Esophagus mucosa (tissue), 1 donor: ENCODE measurements at places on chromosomes 11 and 22.
A peak's percentile ranks its signal among the peaks of the same experiment; 100 is the strongest.

GRCh38 chr11:94747601-94748041 lies 20.5 kb upstream of the AMOTL1 start:
- ATAC-seq, result peak; percentile 81

DNA sequence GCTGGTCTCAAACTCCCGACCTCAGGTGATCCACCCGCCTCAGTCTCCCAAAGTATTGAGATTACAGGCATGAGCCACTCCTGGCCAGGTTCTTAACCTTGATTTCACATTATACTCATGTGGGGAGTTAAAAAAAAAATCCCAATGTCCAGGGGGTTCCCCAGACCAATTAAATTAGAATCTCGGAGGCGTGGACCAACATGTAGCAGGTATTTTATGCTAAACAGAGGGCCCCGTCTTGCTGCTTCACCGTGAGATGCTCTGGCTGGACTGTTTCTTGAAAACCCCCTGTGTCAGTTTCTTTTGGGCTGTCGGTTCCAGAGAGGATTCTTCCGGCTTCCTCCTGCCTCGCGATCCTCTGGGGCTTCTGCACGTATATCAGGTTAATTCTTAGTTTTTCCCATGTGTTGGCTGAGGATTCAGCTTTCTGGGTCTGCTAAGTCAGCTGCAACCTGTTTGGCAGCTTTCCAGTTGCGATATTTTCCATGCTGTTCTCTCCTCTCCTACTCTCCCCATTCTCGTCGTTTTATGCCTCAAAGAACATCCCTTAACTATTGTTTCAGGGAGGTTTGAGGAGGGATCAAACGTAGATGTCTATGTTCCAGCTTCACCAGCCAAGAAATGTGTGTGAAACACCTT lies 50.6 kb upstream of the ACCSL start:
- no peak for ATAC-seq

- ATAC-seq, result peak; percentile 57
Observed at GRCh38 chr22:24433828-24434470, 6.5 kb downstream of the ADORA2A start.

DNA sequence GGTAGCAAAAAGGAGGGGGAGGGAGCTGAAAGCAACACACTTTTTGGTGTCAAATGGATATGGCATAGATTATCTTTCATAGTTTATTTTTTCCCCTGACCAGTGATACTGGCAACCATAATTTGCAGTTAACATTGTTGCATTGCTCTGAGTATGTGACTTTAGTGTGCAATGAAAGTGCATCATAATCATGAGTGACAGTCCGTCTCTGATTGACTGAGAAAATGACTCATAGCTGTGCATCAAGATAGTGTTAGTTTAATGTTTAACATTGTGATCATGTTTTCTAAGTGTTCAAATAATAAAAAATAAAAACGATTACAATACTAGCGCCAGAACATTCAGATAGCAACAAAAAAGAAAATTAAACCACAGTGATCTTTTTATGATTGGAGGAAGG lies 952.4 kb upstream of the TENM4 start:
- ATAC-seq, result no peak

- no peak for ATAC-seq
Observed at GRCh38 chr11:44627165-44627789, 61.8 kb downstream of the CD82 start.

GRCh38 chr22:47575291-47575690 lies 812.8 kb downstream of the TBC1D22A start:
- no peak for ATAC-seq

DNA sequence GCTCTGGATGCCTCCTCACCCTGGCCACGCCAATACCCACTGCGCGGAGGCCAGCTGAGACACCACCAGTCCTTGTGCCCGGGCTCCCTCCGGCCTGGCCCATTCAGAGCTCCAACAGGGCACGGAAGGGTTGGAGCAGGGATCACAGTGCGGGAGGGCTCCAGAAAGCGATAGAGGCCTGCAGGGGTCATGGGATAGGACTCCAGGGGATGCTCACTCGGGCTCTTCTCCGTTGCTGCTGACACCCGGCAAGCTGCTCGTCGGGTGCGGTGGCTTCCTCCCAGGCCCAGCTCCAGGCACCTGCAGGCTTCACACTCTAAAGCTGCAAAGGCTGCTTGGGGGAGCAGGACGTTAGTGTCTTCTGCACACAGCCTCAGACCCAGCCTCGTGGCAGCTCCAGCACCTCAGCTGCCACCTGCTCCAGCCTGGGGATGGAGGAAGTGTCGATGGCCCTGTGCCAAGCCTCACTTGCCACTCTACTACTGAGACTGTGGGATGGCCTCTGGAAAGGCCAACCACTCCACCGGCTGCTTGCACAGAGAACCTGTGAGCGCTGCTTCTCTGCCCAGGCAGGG lies 10.6 kb downstream of the WNT7B start:
- no peak for ATAC-seq

DNA sequence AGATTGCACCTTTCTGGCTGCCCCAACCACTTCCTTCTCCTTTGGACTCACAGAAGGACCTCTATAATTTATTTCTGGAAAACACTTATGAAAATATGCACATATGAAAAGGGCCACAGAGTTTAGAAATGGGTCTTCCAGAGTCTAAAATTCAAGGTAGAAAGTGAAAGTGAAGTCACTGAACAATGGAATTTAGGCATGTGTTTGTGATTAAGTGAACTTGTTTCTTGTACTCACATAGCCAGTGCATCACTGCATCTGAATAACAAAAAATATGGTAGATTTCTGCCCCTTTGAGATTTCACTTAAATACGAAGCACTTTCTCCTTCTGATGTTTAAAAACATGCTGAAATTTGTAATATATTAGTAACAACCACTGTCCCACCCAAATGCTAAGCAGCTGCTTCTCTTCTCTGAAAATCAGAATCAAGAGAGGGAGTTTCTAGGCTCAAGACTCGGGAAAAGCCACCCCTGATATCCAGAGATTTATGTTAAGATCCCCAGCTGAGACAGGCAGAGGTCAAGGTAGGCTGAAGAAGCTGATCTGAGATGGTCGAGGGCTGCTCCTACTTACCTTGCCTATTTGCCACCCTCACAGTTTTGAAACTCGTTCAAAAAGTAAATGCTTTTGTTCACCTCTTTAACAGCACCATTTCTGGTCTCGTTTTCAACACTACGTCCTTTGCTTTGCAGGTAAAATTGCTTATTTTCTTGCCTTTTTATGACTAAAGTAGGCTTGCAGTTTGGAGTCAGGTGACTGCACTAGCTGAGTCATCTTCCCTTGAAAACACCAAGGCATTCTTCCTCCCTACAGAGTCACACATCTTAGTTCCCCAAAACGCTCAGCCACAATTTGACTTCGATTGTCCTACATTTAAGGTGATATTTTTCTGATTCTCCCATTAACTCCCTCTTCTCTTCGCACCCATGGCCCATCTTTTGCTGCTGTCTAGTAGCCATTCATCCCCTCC lies at the start of gene XKR3:
Gene XKR3, minus strand, starts transcription at position 696 of the 972 bp plus-strand sequence. CDS start 17,338 bp downstream, outside the sequence.
- ATAC-seq, result no peak

GRCh38 chr11:110903378-110903777 lies 191.1 kb upstream of the ARHGAP20 start:
- ATAC-seq, result no peak

DNA sequence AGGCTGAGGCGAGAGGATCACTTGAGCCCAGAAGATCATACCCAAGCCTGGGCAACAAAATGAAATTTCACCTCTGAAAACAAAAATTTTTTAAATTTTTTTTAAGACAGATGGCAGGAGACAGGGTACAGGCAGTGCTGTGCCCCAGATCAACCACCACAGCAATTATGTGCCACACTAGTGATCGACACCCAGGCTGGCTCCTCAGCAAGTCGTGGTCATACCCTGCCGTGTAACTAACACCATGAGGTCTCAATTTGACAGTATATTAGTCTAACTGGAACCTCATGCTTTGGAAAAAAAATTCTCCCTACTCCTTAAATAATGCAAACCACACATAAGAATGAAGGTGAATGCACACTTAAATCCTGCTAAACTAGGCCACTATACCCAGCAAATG lies 8.3 kb downstream of the SF3A1 start:
- ATAC-seq, result no peak

DNA sequence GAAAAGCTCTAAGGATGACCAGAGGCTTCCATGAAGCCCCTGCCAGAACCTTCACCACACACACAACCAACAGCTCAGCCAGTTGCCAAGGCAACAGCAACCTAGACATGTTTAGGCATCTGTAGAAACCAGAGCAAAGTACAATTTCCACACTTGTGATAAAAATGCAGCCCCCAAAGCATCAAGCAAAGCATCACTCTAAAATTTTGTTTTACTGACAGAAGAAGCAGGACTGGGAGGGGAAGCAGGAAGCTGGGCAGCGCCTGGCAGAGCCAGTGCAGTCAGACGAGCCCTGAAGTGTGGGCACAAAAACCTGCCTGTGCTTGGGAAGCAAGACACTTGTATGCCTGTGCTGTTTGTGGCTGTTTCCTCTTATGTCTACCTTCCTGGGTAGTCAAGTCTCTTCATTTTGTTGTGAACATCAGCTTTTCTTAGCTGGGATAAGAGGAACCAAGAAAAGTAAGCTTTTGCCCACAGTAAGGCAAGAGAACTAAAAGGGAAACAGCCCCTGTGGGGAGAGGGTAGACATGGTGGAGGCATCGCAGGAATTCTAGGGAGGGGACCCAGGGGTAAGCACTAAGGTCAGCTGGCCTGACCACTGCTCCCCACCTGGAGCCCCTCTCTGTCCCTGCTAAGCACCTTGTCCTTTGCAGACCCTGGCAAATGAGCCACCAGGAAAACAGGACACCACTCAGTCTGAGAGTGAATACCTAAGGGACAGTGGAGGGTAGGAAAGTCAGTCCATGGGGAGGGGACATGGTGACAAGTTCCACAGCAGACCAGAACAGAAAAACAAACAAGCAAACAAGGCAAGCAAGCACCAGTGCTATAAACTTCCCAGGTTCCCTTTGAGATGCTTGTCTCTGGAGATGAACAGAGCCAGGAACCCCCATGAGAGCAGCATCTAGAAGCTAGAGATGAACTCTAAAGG lies 13.4 kb downstream of the PACSIN2 start:
- ATAC-seq, result no peak

GRCh38 chr11:129739339-129739738 lies 76.3 kb upstream of the TMEM45B start:
- ATAC-seq, result no peak

- no peak for ATAC-seq
Observed at GRCh38 chr11:94181526-94181925, 52.9 kb downstream of the PANX1 start.

DNA sequence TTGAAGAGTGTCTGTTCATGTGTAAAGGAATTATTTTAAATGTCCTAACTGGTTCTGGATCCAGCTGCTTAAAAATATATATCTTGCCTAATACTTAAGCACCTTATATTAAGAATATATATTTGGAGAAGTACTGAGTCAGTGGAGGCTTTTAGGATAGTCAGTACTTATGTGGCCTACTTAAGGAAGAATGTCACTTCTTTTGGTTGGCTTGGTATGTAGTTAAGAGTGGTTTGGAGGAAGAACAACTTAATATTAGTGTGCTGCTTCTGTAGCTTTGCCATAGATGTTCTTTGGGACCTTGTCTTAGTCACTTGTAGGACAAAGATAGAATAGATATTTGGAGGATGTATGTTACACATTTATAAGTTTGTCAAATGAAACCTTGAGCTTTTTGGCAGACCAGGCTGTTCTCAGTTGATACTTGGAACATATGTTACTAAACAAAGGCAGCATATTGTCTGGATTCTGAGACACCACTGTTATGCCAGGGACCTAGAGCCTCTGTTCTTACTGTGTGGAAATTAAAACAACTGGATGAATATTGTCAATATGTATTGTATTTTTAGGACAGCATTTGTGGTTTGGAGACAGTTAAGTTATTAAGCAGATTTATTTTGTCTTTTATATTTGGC lies 4.9 kb downstream of the HIPK3 start:
- no peak for ATAC-seq

GRCh38 chr11:12770966-12771597 lies 96.9 kb downstream of the TEAD1 start:
- ATAC-seq, result peak; percentile 69

DNA sequence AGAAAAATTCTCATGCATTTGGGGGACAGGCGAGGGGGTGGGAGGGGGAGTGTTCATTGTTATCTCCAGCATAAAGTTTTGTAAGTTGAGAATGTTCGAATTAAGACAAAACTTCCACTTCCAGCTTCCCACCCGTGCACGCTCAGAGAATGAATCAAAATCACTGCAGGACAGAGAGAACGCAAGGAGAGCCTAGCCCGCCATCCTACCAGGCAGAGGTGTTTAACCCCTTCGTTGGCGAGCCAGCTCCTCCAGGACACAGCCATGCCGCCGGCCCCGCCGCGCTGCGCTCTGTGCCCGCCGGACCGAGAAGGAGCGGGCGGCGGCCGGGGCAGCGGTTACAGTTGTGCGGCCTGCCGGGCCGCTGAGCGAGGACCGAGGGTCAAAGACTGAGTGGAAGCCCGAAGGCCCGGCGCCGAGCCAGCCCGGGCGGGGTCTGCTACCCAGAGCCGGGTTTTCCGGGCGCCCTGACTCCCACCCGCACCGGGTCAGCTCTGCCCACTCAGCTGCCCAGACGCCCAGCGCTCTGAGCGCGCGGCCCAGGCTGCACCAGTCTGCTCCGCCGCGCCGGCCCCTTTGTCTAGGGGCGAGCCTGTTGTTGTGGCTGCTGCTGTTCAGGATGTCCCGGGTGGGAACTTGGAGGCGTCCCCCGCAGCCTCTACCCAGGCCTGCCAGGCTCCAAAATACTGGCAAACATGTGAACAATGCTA lies at the start of gene NOX4:
Gene NOX4, minus strand, starts transcription at position 395 of the 710 bp plus-strand sequence. Its CDS starts 129 bp downstream, at position 266.
- ATAC-seq, result peak; percentile 49

DNA sequence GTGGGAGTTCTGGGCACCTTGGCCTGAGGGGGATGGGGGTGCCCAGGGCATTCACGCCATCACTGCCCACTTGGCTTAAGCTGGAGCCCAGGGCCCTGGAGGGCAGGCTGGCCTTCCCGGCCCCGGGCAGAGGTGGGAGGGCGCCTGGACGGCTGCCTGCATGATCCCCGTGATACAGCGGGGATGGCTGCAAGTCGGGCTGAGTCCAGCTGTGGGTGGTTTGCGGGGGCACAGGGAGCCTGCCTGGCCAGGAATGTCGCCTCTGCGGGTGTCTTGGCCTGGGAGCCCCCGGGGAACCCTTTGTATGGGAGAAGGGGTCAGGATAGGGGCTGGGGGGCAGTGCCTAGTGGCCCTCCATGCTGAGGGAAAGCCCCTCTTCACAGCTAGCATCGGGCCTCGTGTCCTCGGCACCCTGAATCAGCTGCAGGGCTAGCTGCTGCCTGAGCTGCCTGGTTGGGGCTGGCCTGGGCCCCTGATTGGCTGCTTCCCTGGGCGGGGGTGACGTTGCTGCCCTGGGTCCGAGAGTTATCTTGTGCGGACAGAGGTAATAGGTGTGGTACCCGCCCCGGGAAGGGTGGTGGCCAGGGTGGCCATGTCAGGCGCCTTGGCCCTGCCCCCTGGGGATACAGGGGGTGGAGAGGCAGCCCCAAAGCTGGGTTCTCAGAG lies 8.3 kb downstream of the BRSK2 start:
- no peak for ATAC-seq

- ATAC-seq, result peak; percentile 90
Observed at GRCh38 chr11:66081505-66081904, 11.4 kb downstream of the PACS1 start.

- ATAC-seq, result peak; percentile 83
Observed at GRCh38 chr11:46529095-46529905, 64.5 kb downstream of the AMBRA1 start.
